ENCODE measurements at places on chromosomes 2 and 18.

- DNase-seq = peak; percentile 83
These were observed 18.0 kb downstream of the MBP start for GRCh38 chr18:77114415-77115191.

GRCh38 chr2:68385220-68385906 lies 20.3 kb downstream of the PLEK start:
- no peak for DNase-seq

DNA sequence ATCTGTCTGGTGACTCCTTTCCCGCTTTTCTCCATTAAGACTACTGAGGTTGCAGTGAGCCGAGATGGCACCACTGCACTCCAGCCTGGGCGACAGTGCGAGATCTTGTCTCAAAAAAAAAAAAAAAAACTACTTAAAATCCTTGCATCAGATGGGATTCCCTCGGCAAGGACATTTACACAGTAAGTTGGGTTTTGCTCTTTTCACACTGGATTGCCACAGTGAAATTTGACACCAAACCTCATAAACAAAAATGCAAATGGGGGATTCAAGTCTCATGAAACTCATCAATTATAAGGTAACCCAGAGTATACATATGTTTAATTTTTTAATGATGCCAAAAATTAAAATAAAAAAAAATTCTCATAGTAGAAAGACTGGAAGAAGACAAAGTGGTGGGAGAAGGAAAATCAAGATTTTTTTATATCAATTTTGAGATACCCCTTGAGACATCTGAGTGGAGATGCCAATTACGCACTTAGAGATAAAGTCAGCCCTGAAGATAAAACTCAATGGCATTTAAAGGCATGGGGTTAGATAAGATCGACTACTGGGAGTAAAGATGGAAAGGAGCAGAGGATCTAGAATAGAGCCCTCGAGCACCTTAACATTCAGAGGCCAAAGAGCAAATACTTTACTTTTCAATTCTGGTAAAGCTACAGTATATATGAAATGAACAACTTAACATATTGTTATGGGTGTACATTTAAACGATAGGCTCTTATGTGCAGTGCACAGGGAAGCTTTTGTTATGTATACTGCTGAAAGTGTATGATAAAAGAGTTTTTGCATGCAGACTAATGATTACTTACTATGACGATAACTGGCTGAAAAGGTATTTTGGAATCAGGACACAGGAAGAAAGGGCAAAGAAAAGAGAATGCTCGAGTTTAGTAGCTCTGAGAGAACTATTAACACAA lies 37.6 kb downstream of the CHMP3 start:
- no peak for DNase-seq

DNA sequence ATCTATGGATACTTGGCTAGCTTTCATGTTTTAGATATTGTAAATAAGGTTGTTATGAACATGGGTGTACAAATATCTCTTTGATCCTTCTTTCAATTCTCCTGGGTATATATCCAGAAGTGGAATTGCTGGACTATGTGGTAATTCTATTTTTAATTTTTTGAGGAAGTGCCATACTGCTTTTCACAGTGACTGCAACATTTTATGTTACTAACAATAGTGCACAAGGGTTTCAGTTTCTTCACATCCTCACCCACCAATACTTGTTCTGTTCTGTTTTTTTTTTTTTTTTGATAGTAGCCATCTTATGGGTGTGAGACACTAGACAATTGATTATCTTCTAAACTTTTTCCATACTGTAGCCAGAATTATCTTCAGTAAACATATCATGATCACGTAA lies 17.3 kb upstream of the NEUROD1 start:
- DNase-seq = no peak

DNA sequence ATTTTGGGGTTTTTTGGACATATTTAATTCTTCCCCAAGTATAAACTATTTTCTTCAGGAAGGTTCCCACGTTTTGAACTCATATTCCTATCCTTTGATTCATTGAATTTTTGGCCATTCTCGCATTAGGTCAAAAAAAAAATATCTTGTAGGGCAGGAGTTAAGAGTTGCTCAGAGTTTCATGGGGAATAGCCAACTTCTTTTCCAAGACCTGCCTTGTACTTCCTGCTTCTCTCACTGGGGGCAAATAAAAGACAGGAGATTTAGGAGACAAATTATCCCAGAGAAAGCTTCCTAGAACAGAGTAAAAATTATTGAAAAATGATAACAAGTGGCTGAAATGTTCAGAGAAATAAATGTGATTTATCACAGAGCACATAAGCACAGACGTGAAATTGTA lies 55.2 kb upstream of the BCL11A start:
- DNase-seq = no peak

GRCh38 chr2:195021711-195022507 lies 635.1 kb upstream of the SLC39A10 start:
- DNase-seq = no peak

DNA sequence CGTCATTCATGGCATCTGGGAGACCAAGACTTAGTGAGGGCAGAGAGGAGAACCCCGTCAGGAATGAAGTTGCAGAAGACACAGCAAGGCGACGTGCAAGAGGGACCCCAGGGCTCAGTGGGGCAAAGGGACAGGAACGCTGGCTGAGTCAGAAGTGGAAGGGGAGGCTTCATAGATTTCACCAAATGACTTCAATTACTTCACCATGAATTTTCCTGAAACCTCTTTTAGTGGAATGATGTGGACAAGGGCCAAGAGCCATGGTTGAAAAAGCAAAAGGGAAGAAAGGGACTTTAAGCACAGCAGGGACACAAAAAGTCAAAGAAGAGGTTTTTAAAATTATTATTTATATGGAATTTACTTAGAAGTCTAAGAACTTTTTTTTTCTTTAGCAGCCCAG lies 141.6 kb upstream of the PID1 start:
- DNase-seq = no peak

DNA sequence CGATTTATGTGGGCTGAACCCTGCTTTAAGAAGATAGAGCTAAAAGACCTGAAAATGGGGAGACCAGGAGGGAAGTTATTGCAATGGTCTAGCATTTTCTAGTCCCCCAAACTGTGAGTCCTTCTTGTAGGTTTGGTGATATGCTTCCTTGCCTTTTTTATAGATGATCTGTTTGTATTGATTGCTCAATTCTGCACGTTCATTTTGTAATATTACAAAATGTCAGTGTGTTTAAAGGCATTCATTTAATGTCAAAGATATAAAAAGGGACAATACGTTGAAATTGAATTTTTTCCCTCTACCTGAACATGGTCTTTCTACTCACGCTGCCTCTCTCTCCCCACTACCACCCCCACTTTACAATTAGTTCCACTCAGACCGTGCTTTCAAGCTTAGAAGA lies 5.6 kb upstream of the FIGN start:
- no peak for DNase-seq

DNA sequence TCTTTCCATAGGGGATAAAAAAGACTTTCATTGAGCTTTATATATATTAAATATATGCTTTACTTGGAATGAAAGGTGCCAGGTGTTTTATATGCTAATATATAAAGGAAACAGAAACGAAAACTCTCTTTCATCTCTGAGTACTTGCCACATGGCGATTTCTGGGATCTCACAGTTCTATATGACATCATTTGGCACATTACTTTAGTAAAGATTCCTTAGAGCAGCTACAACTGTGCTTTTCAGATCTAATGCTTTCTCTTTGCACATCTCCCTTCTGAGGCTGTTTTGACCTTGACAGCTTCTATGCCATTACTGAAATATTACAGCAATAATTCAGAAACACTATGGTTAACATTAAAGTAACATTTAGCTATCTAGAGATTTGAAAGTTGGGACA lies 1082.9 kb upstream of the CDH2 start:
- DNase-seq = no peak

- no peak for DNase-seq
These were observed 26.1 kb downstream of the DIPK1C start for GRCh38 chr18:74430806-74431571.

GRCh38 chr2:147913701-147914480 lies 69.1 kb downstream of the ACVR2A start:
- no peak for DNase-seq
